ENCODE measurements at places on chromosomes 2 and 18.

- DNase-seq = no peak
Observed at GRCh38 chr2:72133721-72134407, 13.8 kb downstream of the CYP26B1 start.

DNA sequence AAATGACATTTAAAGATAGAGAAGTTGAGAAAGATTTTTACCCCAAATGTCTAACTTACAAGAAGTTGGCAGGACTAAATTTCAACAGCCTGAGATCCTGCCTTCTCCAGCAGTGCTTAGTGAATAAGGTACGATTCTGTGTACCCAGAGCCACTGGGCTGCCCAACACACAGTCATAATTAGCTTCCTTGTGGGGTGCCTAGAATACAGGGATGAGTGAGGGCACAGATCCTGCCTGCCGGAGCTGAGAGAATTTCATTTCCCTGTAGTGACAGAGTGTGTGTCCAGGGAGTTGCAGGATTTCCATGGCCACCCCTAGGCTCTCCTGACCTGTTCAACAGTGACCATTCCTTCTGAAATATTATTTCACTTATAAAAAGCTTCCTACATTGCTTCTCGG is 27.0 kb downstream of the GREB1 start:
- no peak for DNase-seq

DNA sequence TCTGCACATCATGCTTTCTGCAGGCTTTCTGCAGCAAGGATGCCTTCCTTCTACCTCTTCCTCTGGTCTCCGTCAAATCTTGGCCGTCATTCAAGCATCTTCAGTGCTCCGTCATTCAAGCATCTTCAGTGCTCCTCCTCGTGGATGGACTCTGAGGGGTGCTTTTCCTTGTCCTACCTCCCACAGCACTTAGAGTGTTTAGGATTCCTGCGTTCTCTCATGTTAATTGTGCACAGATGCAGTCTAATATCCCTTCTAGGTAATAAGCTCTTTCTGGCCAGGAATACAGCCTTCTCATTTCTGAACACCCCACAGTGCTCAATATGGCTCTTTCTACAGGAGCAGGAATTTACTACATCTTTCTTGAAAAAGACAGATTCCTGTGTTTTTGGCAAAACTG is 59.8 kb downstream of the ZNF236 start:
- no peak for DNase-seq

DNA sequence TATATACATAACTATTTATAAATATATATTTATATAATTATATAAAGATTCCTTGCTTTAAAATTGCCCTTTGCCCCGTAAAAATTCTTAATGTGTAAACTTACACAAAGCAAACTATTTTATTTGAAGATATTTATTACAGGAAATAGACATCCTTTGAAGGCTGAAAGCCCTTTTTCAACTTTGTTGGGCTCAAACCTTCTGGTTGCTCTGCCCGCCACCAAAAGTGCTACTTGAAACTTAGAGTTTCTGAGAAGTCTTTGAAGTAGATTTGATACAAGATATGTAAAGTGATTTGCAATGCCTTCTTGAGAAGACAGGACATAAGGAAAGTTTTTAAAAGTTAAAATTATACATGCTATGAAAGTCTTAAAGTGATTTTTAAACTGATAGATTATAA is 36.6 kb upstream of the METAP1D start:
- peak; percentile 22 for DNase-seq

DNA sequence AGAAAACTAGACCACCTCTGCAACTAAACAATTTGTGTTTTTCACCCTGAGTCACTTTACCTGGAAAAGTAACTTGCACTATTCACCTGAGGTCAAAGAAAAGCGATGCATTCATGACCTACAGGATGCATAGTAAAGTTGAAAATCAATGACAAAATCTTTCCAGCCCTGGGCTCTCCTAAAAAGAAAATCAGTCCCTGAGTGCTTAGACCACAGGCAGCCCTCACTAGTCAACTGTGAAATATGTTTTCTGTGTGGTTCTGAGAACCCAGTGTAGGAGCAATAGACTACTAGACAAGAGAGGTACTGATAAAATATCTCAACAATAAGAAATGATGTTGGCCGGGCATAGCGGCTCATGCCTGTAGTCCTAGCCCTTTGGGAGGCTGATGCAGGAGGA is 133.1 kb downstream of the TXNL1 start:
- DNase-seq = no peak

- no peak for DNase-seq
Observed at GRCh38 chr2:167817908-167818307, 429.5 kb downstream of the STK39 start.

GRCh38 chr18:24846138-24846537 is 385.7 kb downstream of the HRH4 start:
- peak; percentile 0 for DNase-seq

DNA sequence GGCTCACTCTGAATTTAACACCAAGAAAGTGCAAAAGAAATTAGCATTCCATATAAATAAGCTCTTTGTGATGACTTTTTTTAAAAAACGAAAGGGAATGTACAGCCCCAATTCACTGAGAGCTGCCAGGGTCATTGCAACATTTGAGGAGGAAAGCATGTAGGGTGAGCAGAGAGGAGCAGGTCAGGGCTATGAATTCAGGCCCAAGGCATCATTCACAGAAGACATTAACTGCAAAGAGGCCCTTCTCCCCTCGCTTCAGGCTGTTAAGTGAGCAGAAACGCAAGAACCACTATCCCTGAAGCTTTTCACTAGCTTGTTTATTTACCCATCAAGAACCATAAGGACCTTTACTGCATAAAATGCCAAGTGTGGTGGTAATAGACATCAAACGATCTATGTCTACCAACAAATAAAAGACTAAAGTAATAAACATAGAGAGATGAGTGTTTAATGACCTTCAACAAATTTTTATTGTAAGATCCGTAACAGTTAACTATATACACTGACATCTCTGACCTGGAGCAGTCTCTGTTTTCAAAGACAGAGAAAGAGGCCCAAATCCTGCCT is 333.1 kb upstream of the HNRNPA3 start:
- DNase-seq = no peak

GRCh38 chr2:191724015-191724414 is 46.1 kb downstream of the NABP1 start:
- DNase-seq = no peak

DNA sequence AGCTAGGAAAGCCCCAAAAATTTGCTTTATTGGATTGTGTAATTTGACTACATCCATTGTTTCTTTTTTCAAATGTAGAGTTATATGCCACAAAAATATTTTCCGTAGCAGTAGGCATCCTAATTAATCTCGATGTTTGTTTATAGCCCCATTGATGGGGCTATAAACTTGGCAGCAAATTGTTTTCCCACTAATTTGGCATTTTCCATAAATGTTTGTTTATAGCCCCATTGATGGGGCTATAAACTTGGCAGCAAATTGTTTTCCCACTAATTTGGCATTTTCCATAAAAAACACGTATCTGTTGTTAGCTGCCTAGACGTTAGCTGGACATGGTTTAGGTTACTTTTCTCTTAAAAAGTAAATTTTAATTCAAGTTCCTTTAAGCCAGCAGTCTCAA is 23.8 kb downstream of the MSH2 start:
- DNase-seq = no peak

DNA sequence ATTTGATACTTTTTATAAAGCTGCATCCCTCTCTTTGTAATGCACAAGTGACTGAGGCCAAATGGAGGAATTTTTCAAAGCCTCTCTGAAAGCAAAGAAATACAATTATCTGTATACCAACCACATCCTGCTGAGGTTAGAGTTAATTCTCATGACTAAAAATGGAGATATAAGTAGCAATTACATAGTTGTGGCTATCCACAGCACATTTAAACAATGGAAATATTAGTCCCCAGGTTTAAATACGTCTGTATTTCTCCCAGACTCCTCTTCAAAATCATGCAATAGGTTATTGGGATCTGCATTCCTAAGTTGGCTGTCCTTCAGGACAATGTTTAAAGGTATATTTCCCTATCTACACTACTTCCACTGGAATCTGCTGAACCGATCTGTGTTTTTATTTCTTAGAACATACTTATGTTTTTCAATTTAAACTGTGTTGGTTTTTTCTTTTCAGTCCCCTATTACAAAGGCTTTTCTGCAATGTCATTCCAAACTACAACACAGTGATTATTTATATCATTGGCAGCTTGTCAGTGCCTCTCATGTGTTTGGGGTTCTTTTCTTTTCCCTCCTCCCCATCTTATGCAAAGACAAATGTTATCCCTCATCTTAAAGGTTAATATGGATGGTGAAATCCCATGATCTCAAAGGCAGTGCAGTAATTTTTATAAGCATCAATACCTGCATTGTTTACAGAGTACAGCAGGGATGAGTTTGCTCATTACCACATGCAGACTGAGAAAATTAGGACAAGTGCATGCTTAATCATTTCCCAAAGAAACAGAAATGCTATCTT is 134.8 kb upstream of the FSHR start:
- DNase-seq = peak; percentile 1

DNA sequence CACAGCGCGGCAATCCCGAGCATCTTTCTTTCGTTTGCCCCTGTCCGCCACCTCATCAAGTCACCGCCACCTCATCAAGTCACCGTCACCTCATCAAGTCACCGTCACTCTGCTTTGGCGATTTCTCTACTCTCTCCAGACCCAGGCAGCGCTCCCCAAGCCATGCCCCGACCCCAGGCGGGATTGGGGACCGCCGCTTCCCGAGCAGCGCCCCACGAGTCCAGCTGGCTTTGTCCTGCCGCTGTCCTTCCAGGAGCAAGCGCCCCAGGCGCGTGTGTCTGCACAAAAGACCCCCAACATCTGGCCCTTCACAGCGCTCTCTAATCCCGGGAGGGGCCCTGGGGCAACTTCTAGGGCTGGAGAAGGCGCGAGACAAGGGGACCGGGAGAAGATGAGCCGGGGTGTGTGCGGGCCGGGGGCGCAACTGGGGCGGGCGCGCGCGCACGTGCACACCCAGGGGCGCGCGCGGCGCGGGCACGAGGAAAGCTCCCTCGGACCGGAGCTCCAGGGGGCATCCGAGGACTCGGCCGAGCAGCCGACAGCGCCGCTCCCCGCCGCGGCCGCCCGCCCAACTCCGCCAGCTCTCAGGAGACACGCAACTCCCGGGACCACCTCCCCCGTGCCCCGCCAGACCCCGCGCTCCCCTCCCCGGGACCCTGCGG is 633 bp upstream of the RNF152 start:
- no peak for DNase-seq

- DNase-seq = no peak
Observed at GRCh38 chr18:13616525-13617035, 109.8 kb downstream of the FAM210A start.

GRCh38 chr2:197197895-197198311 is 112.7 kb downstream of the ANKRD44 start:
- DNase-seq = no peak

- no peak for DNase-seq
Observed at GRCh38 chr18:26435415-26436095, 112.8 kb downstream of the KCTD1 start.

DNA sequence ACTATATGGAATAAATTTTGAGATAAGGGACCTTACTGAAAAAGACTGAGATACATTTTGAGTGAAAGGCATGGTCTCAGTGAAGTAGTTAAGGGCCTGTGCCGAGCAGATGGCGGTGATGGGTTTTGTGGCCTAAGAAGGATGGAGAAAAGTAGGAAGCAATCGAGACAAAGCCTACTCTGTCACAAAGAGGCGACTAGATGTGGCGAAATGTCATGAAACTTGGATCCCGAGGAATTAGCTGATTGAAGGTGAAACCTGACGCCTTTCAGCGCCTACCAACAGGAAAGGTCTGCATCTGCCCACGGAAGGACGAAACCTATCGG is 558 bp upstream of the CEP192 start:
- no peak for DNase-seq

DNA sequence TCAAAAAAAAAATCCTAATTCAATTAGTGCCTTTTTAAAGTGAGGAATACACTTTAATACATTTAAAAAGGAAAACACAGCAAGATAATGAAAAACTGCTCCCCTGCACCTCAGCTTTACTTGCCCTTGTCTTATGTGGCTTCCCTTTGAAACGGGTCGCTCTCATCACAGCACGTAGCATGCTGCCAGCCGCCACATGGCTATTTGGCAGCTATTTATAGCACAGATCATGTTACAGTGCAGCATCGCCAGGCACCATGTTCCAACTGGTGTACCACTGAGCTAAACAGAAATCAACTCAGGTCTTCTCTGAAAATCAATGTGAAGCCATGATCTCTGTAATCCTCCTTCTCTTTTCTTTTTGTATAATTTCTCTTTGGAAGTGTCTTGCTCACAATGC is 65.1 kb downstream of the TMEM182 start:
- peak; percentile 17 for DNase-seq

DNA sequence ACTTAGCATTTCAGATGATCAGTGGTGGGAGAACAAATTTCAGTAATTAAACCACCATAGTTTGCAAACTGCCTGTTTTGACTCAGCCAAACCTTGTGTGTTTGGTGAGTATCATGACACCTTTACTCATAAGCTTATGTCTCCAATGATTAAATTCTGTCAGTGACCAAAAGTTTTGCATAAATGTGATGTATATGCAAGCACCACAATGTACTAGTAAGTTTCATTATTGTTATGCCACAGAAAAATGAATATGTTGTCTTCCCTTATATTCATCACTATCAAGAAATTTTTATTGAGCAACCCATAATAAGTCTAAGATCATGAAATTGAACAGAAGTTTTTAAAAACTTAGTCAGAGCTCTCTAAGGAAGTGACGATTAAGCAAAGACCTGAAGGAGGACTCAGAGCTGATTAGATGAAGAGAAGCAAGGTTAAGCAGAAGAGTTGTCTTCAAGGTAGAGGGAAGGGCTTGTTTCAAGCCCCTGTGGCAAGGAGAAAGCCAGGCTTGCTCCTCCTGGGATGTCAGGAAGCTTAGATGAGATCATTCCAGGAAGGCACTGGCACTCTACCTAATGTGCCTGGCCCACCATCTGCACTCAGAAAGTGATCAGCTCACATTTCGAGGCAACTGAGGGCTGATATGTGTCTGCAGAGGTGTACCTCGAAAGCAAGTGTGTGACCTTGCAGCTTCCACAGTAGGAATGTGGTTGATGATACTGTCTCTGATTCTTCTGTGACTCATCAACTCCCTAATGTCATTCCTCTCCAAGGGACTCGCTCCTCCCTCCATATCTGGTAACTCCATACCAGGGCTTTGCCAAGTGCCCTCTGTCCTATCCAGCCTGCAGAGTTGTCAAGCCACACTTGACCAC is 54.7 kb downstream of the KCTD18 start:
- DNase-seq = no peak

DNA sequence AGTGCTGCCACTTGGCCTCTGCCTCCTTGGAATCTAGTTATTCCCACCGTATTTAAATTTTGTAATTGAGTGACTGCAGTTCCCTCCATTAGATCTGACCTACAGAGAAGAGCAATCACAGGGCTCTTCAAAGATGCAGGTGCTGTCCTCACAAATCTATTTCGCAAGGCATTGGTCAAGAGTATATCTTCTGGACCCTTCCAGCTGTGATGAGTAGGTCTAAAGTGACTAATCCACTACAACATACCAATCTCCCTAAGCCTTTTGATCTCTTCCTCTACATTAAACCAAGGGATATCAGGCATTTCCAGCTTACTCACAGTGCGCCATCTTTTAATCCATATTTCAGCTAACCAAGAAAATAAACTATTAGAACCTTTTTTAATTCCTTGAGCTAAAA is 65.1 kb upstream of the COL3A1 start:
- DNase-seq = no peak

- no peak for DNase-seq
Observed at GRCh38 chr18:79384151-79384807, 11.5 kb upstream of the NFATC1 start.

- no peak for DNase-seq
Observed at GRCh38 chr2:232422051-232422450, 15.4 kb downstream of the ALPG start.

Measured in Jurkat, Clone E6-1 (cell line).